D721Med (cell line): ENCODE measurements at places on chromosomes 1 and 21.

GRCh38 chr1:28470146-28470545 lies 35.7 kb upstream of the RCC1 start:
- DNase-seq = no peak

- no peak for DNase-seq
Observed at GRCh38 chr1:5526822-5527551, 465.2 kb downstream of the NPHP4 start.

DNA sequence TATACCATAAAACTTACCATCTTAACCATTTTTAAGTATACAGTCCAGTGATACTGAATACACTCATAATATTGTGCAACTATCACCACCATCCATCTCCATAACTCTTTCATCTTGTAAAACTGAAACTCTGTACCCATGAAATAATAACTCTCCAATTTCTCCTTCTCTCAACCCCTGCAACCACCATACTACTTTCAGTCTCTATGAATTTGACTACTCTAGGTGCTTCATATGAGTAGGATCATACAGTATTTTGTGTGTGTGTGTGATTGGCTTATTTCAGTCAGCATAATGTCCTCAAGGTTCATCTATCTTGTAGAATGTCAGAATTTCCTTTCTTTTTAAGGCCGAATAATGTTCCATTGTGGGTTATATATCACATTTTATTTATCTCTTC lies 17.7 kb downstream of the NPHS2 start:
- DNase-seq = no peak

GRCh38 chr1:204841798-204842197 lies 28.9 kb upstream of the NFASC start:
- DNase-seq = no peak

- DNase-seq = no peak
Observed at GRCh38 chr1:40877698-40878097, 15.5 kb upstream of the CITED4 start.

DNA sequence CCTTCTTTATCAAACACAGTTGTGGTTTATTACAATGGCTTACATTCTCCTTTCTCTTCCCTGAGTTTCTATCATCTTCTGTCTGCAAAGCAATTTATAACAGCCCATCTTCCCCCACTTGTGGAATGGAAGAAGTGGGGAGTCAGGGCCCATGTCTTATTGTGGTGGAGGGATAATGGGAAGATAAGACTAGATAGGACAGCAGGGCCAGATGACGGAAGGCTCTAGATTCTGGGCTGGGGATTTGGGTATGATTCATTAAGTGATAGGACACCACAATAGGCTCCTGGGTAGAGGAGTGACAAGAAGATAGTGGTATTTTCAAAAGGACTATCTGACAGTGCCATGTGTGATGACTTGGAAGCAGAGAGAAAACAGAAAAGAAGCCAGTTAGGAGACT lies 450.6 kb downstream of the TTLL7 start:
- DNase-seq = no peak

DNA sequence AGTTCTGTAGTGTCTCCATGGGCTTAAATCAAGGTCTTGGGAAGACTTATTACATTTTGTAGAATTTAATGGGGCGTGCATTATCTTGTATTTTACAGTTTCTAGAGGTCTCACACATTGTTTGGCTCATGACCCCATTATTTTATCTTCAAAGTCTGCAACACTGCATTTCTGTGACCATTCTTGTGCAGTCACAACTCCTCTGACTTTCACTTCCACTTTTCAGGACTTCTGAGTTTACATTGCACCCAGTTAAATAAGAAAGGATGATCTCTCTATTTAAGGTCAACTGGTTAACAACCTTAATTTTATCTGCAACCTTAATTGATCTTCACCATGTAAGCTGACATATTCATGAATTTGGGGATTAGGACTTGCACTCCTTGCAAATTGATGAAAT lies 1186.6 kb downstream of the MRPL39 start:
- no peak for DNase-seq

- no peak for DNase-seq
Observed at GRCh38 chr1:147820761-147821297, 60.4 kb upstream of the GJA5 start.

DNA sequence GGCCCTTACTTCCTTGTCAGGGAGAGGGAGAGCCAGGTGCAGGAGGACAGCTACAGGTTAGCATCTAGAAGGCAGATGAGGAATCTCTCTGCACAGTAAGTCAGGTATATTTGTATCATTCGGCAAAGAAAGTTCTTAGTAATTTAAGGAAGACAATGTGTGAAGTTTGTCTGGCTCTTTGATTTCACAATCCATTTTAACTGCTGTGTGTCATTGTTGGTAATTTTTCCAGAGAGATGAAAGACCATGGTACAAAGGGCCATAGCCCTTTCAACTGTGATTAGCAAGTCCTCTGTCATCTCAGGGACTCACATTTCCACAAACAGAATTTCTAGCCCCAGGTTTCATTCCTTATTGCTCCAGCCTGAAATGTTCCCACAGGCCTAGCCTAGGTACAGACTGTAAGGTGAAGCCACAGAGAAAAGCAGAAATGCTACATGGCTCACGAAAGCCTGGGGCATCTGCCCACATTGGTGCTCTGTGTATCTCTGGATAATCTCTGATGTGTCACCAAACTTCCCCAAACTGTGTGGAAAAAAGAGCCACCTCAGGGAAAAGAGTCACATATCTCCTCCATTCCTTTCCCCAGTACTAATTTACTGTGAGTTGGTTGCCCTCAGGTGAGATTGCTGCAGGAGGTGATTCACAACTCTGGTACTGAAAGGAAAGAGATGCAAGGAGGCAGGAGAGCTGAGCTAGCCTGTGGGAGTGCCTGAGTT lies 70.6 kb downstream of the SYT6 start:
- no peak for DNase-seq

DNA sequence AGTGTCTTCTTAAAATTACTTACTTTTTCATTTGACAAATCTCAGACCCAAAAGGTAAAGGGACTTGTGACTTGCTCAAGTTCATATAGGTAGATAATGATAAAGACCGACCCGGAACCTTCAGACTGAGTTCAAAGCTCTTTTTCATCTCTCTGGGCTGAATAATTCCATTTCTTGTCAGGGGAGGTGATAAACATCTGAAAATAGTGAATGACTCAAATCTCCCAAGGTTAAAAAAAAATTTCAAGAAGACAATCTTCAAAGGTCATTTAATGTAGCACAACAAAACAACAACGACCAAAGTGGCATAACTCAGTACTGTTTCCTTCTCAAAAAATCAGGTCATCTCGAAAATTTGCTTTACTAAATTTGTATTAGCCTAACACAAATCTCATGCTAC lies 20.6 kb downstream of the LUZP1 start:
- no peak for DNase-seq
